ENCODE measurements at places on chromosomes 16 and 17.

DNA sequence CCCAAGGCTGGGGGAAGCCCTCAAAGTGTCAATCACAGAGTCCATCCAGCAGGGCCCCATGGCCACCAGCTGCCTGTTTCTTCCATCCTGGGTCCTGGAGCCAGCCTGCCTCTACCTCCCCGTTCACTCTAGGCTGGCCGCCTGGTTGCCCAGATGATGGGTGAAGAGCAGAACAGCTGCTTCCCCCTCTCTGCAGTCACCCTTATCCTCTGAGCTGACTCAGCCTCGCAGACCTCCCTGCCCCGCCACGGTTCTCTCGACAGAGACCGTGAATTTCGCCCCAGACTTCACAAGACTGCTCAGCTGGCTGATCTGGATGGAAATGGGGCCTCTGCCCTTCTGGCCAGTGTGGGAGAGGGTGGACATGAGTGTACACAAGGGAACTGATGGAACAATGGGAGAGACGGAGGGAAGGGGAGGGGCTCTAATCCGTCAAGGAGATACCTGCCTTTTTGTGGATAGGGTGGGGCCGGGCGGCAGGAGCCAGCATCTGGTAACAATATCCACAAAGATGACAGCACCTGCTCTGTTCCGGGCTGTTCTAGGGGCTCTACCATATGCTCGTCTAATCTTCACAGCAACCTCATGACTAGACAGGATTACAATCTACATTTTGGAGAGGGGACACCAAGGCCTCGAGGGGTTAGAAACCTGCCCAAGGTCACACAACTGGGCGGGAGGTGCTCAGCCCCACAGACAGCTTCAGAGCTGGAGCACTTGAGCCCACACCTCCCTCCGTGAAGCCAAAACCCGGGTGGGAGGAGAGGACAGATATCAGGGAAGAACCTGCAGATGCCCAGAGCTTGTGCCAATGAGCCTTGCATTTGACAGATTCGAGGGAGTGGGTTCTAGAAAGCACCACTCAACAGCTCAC lies 136.0 kb downstream of the SDK2 start:
- no peak for DNase-seq

- DNase-seq, result no peak
Observed at GRCh38 chr16:53920988-53921387, 217.0 kb downstream of the FTO start.

DNA sequence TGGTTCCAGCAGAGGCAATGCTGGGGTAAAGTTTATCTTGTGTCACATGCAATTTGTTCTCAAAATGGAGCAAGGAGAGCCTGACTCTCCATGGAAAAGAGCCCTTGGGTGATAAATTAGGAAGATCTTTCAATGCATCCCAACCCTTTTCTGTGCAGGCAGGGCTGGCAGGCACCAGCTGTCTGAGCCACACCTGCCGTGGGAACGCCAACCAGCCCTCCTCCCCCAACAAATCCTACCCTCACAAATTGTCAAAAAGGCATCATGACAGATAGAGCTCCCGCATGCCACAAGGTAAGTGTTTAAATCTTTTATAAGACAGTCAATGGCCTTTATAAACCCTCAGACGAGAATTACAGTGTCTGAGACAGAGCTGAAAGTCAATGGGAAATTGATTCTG lies 418.5 kb upstream of the CDH5 start:
- DNase-seq, result no peak

DNA sequence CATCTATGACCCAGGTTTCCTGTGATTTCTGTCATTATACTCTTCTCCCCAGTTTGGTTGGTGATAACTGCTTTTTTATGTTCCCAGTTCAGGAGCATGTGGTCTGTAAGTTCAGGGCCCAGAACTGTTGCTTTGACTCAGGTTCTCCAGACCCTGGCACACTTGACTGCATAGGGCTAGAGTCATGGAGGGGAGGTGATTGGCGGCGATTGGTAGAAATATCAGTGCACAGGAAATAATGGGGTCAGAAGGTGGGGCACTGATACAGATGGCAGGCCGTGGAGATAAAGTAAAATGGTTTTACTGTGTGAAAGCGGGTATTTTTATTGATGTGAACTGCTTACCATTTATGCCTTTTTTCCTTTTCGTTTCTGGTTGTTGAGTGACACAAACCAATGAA lies 28.7 kb downstream of the TAC4 start:
- DNase-seq, result no peak

GRCh38 chr16:85879975-85880831 lies 18.8 kb upstream of the IRF8 start:
- no peak for DNase-seq

- no peak for DNase-seq
Observed at GRCh38 chr17:75518201-75518600, 1.9 kb downstream of the TSEN54 start.

DNA sequence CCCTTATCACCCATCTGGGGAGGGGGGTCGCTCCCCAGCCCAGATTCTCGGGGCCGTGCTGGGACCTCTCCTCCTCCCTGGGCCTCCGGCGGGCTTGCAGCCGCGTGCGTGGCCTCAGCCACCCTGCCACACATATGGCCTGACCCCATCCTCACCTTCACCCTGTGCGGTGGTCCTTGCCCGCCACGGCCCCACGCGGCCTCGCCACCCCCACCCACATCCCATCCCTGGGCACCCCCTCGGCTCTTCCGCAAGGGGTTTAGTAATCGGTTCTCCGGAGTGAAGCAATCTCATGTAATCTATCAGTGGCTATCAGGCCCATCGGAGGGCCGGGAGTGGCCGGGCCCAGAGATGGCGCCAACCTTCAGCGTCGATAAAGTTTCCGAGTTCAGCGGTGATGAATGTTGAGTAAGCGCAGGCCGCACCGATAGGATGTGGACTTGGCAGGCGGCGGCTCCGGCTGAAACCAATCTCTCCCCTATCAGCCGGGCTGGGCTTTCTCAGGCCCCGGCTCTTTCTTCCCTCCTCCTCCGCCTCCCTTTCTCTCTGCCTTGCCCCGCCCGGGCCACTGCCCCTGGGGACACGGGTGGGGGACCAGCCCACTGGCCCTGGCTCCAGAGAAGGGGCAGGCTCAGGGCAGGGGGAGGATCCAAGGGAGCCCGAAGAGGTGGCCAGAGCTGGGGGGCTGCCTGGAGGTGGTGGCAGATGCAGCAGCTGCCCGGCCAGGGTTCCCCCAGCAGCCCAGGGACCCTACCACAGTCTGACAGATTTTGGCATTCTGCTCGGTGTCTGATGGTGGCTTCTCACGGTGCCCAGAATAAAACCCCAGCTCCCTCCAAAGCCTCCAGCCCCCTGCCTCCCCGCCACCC lies 20.8 kb downstream of the ZFPM1 start:
- DNase-seq, result no peak

DNA sequence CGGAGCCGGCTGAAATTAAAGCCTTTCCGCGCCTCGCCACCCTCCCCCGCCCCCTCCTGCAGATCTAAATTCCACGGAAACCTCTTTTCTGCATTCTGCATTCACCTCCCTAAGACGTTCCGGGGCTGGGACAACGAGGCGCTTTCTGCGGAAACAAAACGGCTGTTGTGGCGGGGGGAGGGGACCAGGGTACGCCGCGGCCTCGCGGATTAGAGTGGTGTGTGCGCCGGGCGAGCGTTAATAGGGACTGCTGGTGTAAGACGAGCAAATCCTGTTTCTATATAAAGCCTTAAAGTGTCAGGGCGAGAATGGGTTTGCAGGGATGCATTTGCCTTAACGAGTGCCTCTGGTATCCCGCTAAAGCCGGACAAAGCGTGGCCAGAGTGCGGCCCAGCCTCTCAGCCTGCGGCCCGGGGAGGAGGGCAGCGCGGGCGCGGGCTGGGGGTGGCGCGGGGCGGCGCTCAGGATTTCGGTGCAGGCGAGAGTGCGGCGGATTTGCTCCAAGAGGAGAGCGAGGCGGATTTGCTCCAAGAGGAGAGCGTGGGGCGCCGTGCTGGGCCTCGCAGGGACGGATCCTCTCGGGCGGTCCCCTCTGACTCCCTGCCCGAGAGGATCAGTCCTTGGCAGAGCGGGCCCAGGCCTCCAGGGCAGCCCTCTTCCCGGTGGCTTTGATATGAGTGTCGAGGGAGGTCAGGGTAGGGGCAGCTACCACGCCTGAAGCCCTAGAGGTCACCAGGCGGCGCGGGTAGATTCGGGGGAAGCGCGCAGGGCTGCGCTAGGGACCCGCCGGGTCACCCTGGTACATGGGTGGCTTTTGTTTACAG lies 5.1 kb downstream of the BAHCC1 start:
- no peak for DNase-seq

DNA sequence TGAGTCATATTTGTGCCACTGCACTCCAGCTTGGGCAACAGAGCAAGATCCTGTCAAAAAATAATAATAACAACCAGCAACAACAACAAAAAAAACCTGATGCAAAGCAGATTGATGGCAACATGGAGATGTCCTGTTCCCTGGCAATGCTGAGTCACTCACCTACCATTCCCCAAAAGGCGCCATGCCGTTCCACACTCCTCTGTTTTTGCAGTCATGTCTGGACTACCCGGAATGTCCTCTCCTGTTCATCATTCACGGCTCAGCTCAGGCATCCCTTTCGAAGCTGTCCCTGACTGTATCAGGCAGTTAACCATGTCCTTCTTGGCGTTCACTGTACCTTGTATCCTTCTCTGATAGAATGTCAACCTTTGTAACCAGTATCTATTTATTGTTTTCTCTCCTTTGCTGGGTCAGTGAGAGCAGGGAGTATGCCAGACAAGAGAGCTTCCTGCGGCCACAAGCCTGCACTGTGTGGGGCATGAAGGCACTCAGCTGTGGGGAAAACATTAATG lies 147.7 kb downstream of the ABCC12 start:
- DNase-seq, result no peak

- DNase-seq, result no peak
Observed at GRCh38 chr17:29577385-29578211, 9.1 kb downstream of the TP53I13 start.

- DNase-seq, result no peak
Observed at GRCh38 chr16:72226136-72226535, 54.2 kb upstream of the PMFBP1 start.

DNA sequence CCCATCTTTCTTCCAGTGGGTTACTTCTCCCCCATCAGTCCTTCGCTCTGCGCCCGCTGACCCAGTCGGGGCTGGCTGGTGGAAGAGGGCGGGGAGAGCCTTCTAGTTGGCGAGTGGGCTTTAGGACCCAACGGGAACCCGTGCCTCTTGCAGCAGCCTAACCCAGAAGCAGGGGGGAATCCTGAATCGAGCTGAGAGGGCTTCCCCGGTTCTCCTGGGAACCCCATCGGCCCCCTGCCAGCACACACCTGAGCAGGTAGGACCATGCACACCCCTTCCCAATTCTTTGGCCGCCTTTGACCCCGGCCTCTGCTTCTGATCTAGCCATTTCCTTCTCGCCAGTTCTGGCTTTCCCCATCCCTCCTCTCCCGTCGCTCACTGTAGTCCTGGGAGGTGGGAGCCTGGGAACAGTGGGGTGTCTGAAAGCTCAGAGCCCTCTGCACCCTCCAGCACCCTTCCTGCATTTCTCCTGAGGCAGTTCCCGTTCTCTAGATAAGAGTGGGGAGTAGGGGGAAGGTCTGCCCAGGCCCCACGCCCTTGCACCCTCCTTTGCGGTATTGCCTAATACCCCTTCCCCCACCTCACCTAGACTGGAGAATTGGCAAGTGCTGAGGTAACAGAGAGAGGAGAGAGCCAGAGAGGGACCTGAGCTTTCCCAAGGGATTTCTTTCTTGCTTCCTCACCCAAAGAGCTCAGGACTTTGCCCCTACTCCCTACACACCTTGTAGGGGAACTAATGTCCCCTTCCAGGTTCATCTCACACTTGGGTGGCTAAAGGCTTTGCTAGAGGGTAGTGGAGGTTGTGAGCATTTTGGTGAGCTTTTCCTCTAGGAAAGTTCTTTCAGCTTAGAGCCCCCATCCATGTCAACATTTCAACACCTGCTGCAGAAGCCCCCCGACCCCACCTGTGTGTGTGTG lies at the start of gene RARA:
Gene RARA, plus strand, starts transcription at position 150 of the 918 bp plus-strand sequence. CDS start 22,039 bp downstream, outside the sequence.
- no peak for DNase-seq

DNA sequence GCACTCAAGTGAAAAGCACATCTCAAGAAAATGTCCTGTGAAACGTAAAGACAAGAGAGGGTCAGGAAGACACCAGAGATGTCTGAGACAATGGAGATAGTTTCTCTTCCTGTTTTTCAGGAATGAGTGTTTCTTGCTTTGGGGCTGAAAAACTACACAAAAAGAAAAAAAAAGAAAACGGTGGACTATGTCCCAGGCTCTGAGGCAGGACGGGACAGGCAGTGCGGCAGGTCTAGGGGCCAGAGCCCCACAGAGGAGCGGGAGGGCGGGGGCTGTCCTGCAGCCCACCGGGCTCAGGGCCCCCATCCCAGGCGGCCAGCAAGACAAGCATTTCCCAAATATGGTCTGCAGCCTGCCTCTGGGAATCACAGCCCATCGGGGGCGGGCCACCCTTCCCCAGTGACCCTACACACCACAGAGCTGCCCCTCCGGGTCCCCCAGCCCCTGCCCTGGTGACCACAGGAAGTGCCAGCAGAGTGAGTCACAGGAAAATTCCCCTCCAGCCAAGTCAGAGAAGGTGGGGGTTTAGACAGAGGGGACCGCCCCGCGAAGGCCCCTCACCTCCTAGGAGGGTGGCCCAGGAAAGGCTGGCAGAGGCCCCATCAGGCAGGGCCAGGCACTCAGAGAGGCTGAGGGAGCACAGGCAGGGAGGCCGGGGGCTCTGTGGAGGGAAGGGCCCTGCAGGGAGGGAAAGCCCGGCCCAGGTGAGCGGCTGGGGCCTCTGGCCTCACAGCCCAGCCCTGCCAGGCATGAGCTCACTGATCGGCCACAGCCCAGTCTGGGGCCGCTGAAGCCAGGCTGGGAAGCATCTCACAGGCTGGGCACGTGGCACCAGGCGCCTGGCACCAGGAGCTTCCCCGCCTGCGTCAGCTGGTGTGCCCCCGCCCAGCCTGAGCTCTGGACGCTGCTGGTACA lies 6.3 kb downstream of the BCAR1 start:
- DNase-seq, result peak; percentile 69

GRCh38 chr17:80527016-80527645 lies 17.5 kb upstream of the RPTOR start:
- no peak for DNase-seq
